Dorsolateral prefrontal cortex (tissue), 122 donors: ENCODE measurements at places on chromosomes 7 and 10.
A peak's percentile ranks its signal among the peaks of the same experiment; 100 is the strongest.

DNA sequence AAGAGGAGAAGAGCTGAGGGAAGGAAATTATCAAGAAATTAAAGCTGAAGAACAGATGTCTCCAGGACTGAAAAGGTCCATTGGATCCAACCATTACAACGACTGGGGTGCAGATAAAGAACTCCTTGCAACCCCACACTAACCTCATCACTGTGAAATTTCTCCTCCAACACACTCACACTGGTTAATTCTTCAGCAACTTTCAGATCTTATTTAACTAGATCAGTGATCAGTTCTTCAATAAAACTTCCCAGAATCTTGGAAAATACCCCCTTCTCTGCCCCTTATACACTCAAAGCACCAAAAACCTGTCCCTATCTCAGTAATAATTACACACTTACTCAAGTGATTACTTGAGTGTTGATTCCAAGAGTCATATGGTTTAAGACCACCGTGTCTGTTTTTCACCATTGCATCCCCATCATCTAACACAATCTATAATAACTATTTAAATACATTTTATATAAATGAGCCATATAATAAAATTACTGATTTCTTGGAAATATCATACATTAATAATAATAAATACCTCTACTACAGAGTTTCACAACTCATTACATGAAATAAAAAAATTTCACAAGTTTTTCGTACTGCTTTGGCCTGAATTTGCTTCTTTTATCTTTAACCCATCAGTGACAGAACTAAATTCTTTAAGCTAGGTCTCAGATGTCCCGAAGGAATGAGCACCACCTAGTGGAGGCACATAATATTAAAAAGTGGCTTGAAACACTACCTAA lies 123.7 kb downstream of the MPP7 start:
- DNase-seq, result no peak

DNA sequence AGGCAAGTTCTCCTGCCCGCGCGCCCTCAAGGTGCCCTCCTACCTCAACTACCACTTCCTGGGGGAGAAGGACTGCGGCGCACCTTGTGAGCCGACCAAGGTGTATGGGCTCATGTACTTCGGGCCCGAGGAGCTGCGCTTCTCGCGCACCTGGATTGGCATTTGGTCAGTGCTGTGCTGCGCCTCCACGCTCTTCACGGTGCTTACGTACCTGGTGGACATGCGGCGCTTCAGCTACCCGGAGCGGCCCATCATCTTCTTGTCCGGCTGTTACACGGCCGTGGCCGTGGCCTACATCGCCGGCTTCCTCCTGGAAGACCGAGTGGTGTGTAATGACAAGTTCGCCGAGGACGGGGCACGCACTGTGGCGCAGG lies 1.4 kb downstream of the FZD1 start:
- DNase-seq, result peak; percentile 44

DNA sequence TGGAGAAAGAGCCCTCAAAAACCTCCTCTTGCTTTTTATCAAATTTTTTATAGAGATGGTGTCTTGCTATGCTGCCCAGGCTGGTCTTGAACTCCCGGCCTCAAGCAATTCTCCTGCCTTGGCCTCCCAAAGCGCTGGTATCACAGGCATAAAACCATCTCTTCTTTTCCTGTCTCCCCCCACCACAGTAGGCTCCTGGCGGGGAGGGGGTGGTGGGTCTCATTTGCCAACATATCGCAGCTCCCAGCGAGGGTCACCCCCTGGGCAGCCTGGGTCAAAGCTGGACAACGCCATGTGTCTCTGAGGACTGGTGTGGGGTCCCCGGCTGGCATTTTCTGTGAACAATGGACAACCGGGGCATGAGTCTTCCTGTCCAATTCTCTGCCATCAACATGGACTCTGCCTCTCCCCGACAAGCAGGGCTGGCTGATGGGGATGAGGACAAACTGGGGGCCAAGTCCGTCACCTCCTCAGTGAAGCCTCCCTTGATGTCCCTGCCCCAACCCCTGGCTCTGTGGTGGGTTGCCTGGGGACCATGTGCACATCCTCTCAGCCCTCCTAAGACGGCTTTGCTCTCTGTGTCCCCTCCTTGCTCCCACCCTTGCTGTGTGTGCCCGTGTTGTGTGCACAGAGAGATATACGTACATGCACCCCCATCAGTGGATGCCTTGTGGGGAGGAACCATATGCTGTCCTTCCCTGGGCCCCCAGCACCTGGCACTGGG lies 86.4 kb upstream of the GNA12 start:
- peak; percentile 18 for DNase-seq

- no peak for DNase-seq
Observed at GRCh38 chr10:100623521-100624230, 87.9 kb downstream of the HIF1AN start.

GRCh38 chr10:128657548-128657947 lies 531.3 kb upstream of the MKI67 start:
- DNase-seq, result no peak

DNA sequence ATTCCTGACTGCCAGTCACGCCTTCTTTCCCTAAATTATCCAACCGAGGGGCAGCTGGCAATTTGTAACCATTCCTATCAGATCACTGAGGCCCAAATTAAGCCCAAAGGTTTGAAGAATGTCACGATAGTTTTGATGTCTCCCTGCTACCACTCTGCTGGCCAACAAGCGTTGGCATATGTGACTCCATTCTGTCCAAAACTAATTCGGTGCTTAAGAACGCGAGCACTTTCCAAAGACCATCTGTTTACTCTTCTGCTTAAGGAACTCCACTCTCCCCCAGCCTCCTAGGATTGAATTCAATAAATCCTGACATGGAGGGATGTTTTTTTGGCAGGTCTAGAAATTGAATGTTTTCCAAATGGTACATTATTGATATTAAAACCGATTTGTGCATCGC lies 131.5 kb upstream of the CTBP2 start:
- DNase-seq, result no peak

GRCh38 chr7:35762781-35763180 lies 38.1 kb upstream of the SEPTIN7 start:
- DNase-seq, result no peak

DNA sequence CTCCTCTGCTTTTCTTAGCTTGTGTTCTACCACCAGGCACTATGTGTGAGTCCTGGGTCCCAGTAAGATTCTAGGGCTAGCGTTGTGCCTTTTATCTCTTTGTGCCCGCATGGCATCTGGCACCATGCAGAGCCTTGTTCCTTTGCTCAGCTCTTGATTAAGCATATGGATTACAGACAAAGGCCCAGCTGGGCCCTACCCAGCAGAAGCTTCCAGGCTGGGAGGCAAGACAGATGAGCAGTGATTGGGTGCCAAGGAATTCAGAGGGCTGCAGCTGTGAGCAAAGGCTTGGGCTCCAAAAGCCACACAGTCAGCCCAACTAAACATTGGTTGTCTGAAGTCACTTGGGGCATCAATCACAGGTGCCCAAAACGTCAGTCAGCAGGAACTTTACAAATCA lies 2.0 kb downstream of the ACSM6 start:
- no peak for DNase-seq

- no peak for DNase-seq
Observed at GRCh38 chr7:142196066-142196840, 61.6 kb downstream of the PRSS58 start.

DNA sequence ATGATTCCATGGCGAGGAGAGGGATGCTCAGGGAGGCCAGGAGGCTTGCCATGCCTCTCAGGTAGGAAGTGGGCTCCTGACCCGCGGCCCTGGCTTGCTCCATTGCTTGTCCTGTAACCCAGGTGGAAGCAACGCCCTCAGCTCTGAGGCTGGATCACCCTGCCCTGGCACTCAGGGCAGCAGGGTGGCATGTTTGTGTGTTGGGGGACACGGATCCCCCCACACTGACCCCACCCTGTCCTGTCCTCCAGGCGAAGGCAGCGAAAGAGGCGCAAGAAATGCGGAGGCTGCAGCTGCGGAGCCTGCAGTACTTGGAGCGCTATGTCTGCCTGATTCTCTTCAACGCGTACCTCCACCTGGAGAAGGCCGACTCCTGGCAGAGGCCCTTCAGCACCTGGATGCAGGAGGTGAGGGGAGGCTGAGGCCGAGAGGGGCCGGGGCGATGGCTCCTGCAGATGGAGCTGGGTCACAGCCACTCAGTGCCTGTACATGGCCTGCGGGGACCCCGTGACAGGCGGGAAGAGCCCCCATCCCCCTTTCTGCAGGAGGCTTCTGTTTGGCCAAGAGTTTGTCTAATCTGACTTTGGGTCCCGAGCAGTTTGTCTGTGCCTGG lies 38.3 kb downstream of the PRF1 start:
- DNase-seq, result no peak

- DNase-seq, result no peak
Observed at GRCh38 chr10:27225642-27226257, 14.8 kb downstream of the ACBD5 start.

DNA sequence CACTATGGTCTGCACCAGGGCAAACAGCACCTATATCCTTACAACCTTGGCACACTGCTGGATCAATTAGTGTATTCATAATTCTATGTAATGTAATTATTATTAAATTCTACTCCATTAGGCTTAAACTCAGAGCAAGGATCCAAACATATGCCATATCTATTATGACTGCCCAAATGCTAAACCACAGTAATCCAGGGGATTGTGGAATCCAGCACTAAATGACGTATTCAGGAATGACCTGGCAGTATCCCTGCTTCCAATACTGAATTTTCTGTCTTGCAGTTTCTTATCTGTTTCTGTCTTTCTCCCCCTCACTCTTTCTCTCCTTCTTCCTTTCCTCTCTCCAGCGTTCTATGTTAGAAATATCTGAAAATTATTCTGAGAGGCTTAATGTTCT lies 16.5 kb upstream of the UBE2D1 start:
- no peak for DNase-seq

DNA sequence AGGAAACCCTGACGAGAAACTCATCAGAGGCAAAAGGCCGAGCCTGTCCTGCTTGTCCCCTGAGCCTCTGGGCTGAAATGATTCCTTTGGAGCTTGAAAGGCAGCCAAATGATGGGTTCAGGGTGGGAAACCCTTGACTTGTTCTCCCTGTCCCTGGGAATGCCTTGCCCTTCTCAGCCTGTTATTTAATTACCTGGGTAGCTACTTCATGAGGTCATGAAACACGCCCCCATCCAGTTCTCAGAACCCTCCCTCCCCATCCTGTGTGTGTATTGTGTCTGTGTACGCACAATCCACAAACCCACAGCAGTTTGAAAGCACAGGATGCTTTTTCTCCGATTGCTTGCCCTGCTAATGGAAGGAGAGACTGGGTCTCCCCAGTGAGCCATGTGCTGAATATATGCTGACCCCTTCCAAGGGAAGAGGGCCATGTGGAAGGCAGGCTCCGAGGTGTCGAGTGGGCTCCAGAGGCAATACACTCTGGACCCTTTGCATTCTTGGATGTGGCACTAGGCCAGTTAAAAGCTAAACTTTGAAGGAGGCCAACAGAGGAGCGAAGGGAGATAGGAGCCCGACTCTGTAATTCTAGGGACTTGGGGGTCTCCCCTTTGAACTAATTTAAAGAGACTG lies 10.6 kb downstream of the DUSP5 start:
- DNase-seq, result no peak
